ENCODE measurements at places on chromosomes 4 and X.

GRCh38 chrX:15838017-15838416, 16.6 kb downstream of the AP1S2 start:
- DNase-seq, result no peak

- no peak for DNase-seq
Observed at GRCh38 chrX:54288277-54288676, 69.6 kb downstream of the WNK3 start.

- DNase-seq, result no peak
Observed at GRCh38 chr4:147157860-147158701, 212.4 kb upstream of the TTC29 start.

DNA sequence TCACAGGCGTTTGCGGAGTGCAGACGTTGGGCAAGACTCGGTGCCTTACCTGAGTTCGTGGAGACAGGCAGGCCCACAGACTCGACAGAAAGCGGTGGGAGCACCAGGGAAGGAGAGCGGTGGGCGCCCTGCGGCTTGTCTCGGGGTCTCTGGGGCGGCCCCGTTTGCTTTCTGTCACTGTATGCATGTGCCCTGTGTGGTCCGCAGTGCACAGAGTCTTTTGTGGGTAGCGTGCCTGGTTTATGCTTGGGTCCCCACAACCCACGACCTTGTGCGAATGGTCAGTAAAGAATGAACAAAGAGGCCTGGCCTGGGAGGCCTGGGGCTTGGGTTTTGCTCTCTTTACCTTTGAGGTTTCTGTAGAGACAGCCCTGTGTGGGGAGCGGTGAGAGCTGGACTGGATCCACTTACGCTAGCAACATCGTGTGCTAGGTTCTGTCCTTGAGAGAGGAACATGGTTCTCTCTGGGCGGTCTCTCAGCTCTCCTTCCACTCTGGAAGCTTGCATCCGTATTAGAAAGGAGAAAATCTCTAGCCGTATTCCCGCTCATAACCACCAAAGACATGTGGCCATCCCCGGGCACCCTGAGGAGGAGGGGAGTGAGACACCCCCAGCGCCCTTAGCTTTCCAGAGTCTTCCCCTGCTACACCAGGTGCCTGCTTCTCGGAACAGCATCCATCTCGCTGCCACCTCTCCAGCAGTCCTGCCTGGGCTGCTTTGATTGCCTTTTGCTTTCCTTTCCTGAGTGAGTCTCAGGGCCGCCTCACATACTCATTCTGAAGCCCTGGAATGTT, 1.2 kb downstream of the TADA2B start:
- DNase-seq, result no peak

GRCh38 chr4:42357325-42357724, 40.0 kb upstream of the SHISA3 start:
- DNase-seq, result no peak

DNA sequence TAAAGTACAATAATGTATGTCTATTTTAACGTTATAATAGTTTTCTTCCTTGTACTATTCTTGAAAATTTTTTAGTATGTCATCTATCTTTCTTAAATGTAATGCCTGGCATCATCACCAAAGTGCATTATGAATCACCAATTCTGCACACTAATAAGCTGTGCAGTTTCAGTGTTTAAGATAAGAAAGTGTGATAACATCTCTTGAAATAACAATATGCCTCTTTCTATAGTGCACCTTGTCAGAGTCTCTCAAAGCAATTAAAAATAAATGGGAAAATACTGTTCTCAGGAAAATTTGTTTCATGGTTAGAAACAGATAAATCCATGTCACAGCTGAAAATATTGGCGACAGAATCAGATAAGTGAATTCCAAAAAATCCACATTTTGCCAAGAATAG, 457.4 kb upstream of the PCDH10 start:
- DNase-seq, result no peak

- no peak for DNase-seq
Observed at GRCh38 chrX:10576777-10577447, 43.5 kb downstream of the MID1 start.

DNA sequence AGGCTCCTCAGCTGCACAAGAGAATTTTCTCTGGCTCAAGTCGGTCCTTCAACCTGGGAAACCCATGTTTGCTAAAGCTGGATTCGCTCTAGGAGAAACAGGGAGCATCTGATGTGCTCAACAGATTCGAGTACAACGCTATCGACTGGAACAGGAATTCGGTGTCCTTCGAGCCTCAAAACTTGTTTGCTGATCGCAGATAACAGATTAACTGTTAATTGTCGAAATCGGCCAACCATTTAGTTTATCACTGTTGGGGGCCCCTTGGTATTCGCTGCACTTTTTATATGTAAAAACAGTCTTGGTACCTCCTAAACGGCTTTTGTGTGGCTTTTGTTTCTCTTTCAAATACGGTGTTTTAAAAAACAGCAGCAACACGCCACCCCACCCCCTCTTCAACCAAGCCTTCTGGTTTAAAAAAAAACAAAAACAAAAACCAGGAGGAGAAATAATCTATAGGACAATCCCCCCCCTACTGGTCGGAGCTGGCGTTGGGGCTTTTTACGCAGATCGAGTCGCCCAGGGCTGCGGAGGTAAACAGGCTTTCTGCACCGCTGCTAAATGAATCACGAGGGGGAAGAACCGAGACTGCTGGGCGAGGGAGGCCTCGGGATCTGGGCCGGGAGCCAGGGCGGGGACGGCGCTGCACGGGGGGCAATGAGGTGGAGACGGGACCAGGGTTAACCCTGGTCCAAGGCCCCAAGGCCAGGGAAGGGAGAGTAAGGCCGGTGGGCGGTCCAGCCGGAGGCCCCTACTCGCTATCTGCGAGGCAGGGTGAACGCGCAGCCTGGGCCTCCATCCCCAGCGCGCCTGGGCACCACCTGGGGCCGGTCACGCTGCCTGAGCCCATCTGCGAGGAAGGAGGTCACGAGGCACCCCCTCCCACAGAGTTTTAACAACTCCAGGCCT, 71.7 kb upstream of the BCOR start:
- DNase-seq, result peak; percentile 70

DNA sequence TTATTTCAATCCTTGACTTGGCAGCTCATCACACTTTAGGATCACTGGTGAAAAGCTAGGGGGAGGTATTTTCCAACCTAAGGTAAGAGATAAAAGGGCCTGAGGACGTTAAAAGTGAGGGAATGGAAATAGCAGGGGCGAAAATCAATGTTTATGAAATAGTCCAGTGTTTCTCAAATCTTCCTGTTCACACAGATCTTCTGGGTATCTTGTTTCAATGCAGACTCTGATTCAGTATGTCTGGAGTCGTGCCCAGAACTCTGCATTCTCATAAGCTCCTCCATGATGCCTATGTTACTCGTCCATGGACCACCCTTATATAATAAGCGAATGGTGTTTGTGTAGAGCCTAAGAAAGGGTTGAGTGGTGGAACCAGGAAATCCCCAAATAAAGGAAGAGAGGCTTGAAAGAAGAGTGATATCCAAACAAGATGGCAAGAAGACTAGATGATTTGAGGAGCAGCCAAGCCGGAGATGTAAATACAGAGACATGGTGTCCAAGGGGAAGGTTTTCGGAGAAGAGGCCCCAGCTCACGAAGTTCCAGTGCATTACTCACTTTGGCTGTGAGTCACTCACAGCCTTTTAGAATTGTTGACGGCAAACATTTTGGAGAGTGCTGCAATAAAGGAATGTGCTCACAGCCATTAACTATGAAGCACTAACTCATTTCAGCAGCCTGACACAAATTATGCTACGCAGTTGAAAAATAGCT, 215.6 kb upstream of the PPARGC1A start:
- no peak for DNase-seq

- DNase-seq, result no peak
Observed at GRCh38 chr4:71540749-71541269, 202.0 kb downstream of the SLC4A4 start.

GRCh38 chr4:75699299-75699698, 25.1 kb upstream of the USO1 start:
- DNase-seq, result no peak

DNA sequence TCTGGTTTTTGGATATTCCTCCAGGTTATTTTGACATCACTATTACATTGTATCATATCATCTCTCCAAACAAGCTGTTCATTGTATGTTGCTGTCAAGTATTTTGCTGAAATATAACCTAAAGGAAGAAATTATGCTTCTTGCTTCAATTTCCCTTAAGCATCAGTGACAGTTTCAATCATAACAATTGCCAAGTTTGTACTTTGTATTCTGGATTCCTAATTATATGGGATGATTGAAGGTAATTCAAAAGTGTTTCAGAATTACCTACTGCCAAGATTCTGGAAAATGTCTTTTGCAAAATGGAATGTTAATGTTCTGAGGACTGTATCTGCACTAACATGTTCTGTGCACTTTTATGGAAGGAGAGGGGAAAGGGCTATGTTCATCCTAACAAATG, 228.7 kb downstream of the PRDM5 start:
- DNase-seq, result no peak

DNA sequence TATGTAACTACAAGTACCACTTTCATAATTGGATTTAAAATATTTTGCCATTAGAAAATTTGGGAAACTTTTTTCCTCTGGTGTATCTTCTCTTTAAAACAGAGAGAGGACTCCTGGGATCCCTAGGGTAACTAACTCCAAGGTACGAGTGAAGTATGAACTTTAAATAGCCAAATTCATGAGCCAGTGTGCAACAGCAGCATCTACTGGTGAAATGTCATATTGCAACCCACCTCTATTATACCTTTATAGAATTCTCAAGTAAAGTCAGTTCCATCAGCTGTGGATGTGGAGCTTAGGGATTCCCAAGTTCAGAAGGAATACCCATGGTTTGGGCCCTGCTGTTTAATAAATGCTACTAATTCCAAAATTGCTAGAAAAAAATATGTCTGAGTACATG, 282.7 kb upstream of the TAPT1 start:
- no peak for DNase-seq

GRCh38 chrX:109732017-109732801, 848 bp downstream of the ACSL4 start:
- no peak for DNase-seq

DNA sequence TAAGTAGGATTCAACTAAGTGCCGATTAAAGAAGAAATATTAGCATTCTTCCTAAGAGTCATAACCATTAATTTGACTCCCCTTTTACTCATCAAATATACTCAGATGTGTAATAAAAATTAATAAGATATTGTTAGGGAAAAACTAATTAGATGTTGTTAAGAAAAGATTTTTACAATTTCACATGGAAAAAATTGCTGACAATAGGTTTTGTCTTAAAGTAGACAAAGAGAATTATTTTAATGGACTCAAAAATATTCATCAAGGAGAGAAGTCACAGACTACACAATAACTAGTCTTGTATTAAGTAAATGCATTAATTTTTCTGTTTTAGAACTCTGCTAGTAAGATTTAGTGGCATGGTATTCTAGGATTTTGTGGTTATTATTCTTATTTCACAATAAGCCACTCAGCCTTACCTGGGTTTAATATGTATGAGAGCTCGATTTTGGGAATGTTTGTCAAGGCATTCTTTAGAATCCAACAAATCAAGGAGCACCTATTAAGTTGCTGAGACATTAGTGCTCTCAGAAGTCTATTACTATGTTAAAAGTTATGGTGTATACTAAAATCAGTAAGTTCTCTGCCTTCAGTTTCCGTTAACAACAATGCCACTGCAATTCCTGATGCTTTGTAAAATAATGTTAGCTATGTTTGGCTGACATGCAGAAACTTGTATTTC, 110.2 kb upstream of the UGT8 start:
- no peak for DNase-seq

DNA sequence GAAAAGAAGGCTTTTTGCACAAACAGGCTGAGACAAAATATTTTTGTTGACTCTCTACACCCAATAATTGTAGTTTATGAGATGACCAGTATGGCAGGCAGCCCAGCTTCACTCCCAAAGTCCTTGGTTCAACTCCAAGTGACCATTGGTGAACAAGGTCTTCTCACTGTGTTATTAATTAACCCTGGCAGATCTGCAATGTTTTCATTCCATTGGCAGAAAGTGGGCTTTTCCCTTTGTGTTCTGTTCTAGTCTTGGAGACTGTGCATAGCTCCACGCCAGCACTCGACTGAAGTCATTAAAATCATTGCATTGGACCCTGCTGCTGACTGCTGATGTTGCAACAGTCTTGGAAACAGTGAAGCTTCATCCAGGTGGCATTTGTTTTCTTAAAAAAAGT, 277.3 kb upstream of the HAND2 start:
- DNase-seq, result no peak

DNA sequence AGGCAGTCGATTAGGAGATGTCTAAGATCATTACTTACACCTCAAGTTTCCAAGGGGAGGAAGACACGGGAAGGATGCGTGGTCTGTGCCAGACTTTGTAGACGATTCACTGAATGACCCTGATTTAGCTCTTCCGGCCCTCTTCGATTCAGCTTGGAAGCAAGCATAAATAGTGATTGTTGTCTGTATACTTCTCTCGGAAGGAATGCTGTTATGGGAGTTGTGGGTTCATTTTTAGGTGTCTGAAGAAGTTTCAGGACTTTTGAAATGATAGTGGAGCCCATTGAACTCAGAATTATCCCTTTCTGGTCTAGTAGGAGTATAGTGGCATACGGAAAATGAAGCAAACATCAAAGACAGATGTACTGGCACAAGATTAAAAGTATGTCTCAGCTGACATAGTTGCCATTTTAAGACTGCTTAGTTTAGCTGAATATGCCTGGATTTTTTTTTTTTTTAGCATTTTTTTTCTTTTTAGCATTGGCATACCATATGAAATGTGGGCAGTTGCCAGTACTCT, 1.0 kb upstream of the ANKRD17 start:
- no peak for DNase-seq

DNA sequence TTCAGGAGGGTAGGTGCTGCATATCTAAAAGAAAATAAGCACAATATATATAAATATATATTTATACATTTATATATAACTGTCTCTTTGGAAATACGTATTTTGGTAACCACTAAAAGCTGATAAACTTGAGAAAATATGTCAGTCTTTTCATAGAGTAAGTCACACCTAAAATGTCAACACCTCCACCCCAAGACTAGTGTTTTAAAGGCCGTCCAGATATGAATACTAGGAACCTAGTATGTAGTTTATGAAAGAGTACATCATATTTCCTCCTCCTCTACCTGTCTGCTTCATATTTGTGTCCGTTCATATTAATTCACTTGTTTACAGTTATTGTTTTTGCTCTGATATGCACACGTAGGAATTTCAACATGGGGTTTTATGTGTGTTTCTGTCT, 45.2 kb downstream of the MTMR8 start:
- DNase-seq, result no peak

- DNase-seq, result no peak
Observed at GRCh38 chrX:12975670-12975965, 708 bp downstream of the TMSB4X start.

DNA sequence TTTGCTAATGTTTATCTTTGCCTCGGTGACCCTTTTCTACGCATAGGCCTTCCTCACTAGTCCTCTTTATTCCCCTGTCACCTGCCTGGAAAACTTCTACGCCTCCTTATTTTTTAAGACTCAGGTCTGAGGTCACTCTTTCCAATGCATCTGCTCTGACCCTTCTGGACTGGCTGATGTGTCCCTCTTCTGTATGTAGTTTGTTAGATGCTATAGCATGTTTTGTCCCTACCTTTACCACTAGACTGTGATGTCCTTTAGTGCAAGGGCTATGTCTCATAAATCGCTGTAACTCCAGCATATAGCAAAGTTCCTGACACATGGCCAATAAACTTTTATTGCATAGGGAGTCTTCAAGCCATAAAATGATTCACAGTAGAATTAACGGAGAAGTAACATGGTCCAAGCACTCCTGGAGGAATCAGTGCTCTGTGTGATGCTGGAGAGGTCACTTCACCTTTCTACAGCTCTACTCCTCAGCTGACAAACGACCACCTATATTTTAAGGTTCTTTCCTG, 872.5 kb upstream of the SLIT2 start:
- no peak for DNase-seq
